ENCODE measurements at places on chromosomes 12 and 14.

DNA sequence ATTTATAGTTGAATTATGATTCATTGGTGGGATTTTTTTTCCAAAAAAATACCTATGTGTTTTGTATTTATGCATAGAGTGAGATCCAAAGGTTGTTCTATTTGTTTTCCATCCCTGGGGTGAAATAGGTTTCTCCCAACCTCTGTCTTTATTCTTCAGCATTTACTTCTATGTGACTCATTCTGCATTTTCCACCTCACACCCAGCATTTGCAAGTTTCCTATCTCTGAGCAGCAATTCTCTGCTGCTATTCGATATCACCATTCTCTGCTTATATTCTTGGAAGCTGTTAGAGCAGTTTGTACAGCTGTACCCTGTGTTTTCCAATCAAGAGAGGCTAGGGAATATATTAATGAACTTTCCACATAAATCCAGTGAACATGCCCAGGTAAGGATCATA lies 538.9 kb downstream of the SNAPC1 start:
- no peak for DNase-seq

- DNase-seq: no peak
Measured at GRCh38 chr14:21455592-21455911, 371 bp downstream of the CHD8 start.

GRCh38 chr14:55454264-55455002 lies 14.0 kb upstream of the TBPL2 start:
- no peak for DNase-seq

GRCh38 chr14:106790189-106791036 lies 1264.0 kb downstream of the TMEM121 start:
- DNase-seq: peak; percentile 50

- DNase-seq: no peak
Measured at GRCh38 chr12:47244835-47245234, 165.1 kb upstream of the AMIGO2 start.

- DNase-seq: no peak
Measured at GRCh38 chr12:13436696-13437391, 240.3 kb downstream of the EMP1 start.

DNA sequence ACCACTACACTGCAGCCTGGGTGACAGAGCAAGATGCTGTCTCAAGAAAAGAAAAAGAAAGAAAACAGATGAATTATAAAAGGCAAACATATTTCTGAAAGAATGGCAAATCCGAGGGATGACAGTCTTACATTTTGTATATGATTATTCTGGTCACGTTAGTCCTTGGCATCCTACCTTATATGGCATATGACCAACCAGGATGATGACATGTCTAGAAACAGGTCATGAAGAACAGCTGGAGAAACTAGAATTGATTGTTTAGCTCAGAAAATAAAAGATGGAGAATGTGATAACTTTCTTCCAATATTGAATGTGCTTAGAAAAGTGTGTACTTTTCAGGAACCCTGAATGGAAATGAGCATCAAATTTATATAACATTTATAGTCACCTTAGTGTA lies 19.2 kb downstream of the SLC2A14 start:
- DNase-seq: no peak
